ENCODE measurements at places on chromosomes 7 and 10.

DNA sequence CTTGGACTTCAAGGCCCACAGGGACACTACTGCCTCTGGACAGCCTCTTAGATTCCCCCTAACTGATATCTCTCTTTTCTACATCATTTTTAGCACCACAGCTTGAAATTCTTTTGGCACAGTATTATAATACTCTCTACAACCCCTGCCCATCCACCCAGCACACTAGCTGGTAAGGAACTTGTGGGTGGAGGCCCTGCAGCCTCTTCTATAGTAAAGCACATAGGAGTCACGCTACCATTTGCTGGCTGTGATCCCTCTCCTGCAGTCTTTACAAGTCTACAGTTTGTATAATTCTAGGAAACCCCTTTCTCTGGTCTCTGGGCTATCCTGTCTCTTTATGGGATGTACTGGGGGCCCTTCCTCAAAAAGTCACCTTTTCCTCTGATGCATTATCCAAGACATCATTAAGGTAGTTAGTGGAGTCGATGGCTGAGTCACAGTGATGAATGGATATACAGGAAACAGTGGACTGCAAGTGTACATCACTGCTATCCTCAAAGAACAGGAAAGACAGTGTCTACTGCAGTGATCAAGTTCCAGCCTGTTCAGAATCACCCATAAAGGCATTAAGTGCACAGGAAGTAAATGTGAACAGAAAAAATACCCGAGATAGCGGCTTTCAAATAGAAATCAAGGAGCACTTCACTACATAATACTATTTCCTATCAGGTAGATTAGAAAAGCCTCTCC, 54.4 kb downstream of the STK17A start:
- DNase-seq = no peak

DNA sequence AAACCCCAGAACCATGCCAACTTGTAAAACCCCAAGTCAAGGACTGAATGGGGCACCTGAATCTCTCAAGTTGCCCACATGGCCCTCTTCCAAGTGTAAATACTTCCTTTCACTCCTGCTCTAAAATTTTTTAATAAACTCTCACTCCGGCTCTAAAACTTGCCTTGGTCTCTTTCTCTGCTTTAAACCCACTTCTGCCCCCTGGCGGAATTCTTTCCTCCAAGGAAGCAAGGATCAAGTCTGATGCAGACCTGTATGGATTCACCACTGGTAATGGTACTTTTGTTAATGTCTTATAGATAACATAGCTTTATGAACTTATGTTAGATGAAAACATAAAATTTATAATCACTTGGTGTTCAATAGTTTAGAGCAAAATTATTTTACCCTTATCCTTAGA, 33.8 kb downstream of the SLC16A9 start:
- DNase-seq = no peak

DNA sequence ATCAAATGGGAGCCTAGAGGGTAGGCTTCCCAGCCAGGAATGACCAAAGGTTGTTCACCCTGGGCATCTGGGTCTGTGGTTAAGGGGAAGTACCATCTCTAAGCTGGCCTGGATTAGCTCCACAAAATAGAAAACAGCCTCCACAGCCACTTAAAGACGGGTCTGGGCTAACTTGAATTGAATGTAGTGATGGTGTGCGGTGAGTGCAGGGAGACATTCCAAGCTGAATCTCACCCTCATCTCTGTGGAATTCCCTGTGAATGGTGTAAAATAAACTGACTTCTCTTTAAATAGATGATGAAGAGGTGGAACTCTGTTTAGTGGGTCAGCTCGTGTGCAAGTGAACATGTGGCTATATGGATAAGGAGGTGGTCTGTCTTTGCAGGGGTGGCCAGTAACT, 251.0 kb downstream of the DYNC1I1 start:
- no peak for DNase-seq

DNA sequence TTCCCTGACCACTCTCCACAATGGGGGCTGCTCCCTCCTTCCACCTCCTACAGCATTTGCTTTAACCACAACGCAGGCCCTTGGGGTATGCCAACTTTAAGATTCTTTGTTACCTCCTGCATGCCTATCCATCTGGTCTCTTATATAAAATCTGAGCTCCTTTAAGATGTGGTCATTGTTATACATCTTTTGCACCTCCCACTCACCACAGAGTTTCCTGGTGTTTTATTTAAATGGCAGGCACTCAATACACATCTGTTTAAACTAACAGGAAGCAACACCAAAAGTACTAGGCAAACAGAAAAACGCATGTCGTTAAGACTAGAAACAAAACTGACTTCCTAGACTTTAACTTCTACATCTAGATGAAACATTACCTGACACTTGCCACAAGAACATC, 36.3 kb downstream of the SLC25A13 start:
- peak; percentile 61 for DNase-seq

DNA sequence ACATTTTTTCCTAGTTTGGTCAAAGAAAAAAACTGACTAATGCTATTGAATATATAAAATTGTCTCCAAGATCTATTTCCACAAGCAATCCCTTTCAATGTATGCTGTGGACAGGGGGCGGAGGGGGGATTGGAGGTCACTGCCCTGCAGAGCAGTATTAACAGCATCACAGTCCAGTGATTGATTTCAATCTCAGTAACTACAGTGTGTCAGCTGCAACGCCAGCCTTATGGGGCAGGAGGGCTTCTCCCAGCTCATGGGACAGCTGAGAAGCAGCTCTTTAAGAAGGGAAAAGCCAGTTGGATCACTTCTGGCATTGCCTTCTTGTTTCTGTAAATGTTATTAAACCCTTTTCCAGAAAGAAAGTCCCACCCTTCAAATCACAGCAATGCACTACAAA, 65.0 kb downstream of the RAPGEF5 start:
- no peak for DNase-seq

GRCh38 chr10:121942749-121943416, 15.1 kb upstream of the ATE1 start:
- no peak for DNase-seq

GRCh38 chr10:86391236-86391840, 24.7 kb upstream of the GRID1 start:
- DNase-seq = no peak

GRCh38 chr10:130179640-130180039, 43.4 kb downstream of the GLRX3 start:
- peak; percentile 39 for DNase-seq

DNA sequence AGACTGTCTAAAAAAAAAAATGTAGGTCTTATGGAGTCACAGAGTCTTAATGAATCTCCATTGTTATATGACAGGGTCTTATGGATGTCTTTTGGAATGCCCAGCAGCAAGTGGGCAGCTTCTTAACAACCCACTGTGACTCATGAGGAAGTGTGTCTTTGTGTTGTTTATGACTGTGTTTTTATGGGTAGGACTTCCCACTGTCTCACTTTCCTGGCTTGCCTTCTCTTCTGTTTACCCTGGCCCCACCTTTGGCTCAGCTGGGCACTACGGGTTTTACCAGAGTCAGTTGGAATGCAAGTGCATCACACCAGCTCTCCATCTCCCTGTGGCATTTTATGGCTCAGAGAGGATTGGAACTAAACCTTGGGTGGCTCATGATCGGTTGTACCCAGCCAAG, 580.5 kb downstream of the AUTS2 start:
- no peak for DNase-seq

- no peak for DNase-seq
Measured at GRCh38 chr10:68721673-68722335, 765 bp downstream of the CCAR1 start.

DNA sequence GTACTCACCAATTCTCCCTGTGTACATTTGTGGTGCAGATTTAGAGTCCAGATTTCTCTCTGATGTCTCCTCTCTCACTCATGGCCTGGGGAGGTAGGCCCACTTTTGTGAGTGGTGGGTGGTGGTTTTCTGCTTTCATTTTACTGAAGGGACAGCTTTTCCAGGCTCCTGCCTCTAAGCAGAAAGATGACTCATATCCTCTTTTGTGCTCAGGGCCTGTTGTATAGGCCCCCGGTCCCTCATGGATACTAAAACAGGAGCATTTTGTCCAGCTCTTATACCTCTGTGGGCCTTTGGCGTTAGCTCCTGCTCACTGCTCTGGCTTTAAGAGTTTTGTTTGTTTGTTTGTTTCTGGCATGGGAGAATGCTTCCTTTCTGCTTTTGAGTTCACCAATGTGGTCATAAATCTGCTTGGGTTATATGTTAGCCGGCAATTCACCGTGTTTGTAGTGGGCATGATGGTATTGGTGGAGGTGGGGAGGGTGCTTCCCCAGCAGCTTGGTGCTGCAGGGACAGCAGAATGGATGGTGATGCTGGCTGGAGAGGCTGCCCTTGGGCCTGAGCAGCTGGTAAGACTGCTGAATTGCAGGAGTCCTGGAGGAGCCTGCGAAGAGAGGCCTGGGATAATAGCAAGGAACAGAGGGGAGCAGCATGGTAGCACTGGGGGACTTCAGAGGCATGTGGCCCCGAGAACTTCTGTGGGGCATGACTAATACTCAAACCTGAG, 468.7 kb downstream of the RPS24 start:
- DNase-seq = no peak

DNA sequence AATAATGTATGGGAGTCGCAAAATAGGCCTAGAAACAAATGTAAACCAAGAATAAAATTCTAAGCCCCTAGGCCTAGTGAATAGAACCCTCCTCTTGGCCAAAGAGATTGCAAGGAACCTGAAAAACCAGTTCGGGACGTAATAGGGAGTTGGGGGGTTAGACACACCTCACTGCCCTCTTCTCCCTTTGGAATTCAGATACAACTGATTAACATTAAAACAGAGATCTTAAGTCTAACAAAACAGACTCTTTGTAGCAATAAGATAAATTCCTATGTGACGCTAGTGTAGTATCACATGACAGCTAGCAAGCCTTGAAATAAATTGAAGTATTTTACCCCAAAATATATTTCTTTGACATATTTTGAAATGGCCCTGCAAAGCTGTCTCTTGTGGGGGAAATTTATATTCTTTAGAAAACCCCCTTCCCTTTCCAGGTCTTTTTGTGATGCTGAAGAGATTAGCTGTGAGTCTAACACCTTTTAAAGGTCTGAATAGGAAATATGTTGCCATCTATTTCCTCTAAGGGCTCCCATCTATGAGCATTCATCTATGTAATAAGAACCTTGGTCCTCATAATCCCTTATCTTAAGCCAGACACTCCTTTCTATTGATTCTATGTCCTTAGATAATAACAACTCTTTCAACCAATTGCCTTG, 623.4 kb upstream of the NRG3 start:
- DNase-seq = no peak

DNA sequence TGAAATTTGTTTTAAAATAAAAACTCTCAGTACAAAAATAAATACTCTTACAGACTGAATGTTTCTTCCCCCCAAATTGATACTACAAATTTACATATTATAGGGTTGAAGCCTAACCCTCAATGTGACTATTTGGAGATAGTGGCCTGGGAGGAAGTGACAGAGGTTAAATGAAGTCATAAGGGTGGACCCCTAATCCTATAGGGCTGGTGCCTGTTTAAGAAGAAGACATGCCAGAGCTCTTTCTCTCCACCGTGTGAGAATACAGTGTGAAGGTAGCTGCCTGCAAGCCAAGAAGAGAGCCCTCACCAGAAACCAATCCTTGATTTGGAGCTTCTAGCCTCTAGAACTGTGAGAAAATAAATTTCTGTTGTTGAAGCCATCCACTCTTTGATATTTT, 67.6 kb downstream of the MCU start:
- DNase-seq = no peak

GRCh38 chr7:41882256-41882655, 179.4 kb upstream of the INHBA start:
- DNase-seq = no peak

- no peak for DNase-seq
Measured at GRCh38 chr10:47021850-47022249, 110.6 kb downstream of the PTPN20 start.

GRCh38 chr7:3168370-3168769, 124.7 kb upstream of the CARD11 start:
- no peak for DNase-seq

DNA sequence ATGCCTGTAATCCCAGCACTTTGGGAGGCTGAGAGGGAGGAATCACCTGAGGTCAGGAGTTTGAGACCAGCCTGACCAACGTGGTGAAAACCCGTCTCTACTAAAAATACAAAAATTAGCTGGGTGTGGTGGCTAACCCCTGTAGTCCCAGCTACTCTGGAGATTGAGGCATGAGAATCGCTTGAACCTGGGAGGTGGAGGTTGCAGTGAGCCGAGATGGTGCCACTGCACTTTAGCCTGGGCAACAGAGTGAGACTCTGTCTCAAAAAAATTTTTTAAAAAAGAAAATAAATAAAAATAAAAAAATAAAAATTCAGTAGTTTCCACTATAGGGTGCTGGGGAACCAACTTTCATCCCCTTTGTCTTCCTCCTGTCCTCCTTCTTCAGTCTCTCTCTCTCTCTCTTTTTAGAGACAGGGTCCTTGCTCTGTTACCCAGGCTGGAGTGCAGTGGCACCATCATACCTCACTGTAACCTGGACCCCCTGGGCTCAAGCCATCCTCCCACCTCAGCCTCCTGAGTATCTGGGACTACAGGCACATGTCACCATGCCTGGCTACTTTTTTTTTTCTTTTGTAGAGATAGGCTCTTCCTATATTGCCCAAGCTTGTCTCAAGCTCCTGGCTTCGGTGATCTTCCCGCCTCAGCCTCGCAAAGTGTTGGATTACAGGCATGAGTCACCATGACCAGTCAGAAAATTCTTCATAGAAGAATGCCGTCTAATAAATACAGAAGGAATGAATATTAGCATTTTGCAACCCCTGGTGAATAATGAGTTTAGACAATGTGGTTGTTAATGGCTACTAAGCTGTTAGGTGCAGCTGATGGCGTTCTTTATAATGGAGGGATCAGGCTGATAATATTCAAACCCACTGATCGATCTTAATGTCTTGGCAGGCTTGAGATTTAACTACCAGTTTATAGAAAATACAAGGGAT, 20.6 kb downstream of the RBM20 start:
- no peak for DNase-seq

DNA sequence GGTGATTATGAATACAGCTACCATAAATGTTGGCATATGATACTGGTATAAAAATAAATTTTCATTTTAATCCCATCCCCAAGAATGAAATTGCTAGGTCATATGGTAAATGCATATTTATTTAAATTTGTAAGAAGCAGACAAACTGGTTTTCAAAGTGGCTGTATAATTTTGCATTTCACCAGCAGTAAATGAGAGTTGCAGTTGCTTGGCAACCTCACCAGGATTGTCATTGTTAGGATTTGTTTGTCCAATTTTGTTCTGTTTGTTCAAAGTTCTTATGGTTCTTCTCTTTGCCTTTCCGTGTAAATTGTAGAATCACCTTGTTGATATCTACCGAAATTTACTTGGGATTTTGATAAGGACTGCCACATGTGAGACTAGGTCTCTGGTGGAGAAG, 237.4 kb downstream of the OTUD1 start:
- no peak for DNase-seq

GRCh38 chr10:83677795-83678194, 461.5 kb upstream of the GHITM start:
- no peak for DNase-seq

Data from naive thymus-derived CD4-positive, alpha-beta T cell (primary cell).